ENCODE measurements at places on chromosomes 5 and 9.

DNA sequence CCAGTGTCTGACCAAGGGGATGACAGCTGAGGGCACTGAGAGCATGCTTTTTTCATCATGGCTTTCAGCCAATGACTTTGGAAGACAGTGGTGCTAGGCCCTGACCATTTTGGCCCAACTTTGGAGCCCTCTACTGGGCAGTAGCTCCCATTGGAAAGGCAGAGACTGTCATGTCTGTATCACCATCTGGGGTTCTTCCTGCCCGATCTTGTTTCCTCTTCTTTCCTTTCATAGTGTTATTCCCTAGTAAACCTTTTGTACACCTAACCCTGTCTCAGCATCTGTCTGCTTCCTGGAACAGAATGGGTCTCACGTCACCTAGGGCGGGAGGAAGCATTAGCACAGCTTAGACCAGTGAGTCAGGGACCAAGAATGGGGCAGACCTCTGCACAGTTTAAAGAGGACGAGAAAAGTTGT, 97.4 kb upstream of the MAST4 start:
- DNase-seq = no peak

DNA sequence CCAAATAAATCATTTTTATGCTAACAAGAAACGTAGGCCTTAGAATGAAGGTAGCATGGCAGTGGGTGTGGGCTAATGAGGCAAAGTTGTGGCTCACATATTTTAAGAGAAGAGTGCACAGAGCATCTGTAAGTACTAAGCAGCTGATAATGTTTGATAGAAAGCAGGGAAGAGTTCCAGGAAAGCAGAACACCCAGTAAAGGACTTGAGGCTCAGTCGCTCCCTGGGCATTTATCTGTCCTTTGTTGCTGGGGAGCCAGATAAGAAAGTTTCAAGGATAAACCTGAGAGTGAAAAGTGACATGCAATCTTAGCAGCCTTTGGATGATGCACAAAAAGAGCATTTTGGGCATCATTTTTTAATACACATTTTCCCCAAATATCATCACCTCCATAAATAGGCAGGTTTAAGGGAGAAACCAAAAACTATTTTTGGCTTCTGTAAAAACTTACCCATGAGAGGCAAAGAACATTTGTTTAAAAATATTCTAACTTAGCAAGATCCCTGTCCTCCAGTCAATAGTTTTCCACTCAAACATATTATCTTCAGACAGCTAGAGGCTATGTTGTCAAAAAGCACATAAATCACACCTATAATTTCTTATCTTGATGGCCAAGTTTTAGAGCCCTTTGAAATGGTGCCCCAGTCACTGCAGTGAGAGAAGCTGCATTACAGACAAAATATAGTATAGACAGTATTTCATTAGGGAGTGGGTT, 3.4 kb downstream of the FREM1 start:
- DNase-seq = no peak

DNA sequence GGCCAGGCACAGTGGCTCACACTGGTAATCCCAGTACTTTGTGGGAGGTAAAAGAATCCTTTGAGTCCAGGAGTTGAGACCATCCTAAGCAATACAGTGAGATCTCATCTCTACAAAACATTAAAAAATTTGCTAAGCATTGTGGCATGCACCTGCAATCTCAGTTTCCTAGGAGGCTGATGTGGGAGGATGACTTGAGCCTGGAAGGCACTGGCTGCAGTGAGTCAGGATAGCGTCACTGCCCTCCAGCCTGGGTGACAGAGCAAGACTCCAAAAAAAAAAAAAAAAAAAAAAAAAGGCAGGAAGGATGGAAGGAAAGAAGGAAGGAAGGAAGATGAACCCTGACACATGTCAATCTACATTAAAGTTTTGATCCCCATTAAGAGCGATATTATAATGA, 1452.2 kb upstream of the ACO1 start:
- no peak for DNase-seq

DNA sequence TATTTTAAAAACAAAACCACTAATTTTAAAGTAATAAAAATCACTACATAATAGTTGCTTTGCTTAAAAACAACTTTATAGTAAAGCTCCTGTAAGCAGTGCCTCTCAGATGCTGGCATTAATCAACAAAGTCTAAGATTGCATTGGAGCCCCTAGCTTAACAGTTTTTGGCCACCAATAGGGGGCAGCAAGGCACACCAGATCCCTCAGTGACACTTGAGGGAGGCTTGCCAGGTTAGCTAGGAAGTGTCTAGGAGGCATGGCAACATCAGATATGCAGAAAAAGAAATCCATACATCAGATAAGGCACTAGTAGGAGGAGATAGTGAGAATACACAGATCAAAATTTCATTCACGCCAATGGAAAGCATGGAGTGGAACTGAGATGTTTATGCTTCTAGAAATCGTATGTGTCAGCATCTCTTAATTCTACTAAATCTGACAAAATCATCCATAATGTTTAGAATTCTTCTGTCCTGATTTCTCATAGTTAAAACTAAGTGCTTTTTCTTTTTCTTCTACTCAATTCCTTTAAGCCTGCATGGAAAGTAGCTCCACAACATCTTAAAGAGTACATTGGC, 73.6 kb upstream of the PAM start:
- peak; percentile 26 for DNase-seq

GRCh38 chr9:35736201-35736633, 3.8 kb downstream of the CREB3 start:
- peak; percentile 56 for DNase-seq

DNA sequence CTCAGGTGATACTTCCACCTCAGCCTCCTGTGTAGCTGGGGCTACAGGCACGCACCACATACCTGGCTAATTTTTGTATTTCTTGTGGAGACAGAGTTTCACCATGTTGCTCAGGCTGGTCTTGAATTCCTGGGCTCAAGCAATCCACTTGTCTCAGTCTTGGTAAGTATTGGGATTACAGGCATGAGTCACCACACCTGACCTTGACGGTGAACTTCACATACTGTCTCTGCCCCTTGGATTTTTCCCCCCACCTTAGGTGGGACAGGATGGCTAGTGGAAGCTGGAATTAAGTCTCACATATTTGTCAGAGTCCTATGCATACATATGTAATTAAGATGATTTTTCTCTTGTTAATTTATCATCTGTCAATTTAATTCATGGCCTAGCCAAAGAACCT, 20.9 kb upstream of the RFK start:
- no peak for DNase-seq

GRCh38 chr9:28707616-28708015, 1134.3 kb upstream of the C9orf72 start:
- DNase-seq = no peak

DNA sequence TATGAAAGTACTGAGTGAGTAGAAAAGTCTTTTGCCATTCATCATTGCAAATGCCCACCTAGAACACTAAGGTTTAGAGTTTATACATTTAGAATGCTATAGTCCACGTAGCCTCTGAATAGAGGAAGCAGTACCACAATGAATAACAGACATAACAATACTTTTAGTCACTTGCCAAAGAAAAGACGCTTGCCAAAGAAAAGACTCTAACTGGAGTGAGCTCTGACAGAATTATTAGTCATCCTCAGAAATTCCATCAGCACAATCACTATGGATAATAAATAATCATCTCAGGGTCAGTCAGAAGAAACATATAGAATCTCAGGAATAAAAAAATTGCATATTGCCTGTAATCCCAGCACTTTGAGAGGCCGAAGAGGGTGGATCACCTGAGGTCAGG, 168.5 kb upstream of the TARS1 start:
- DNase-seq = no peak

GRCh38 chr5:174675916-174676315, 48.5 kb upstream of the MSX2 start:
- DNase-seq = no peak

- no peak for DNase-seq
These were observed 459.0 kb downstream of the TLE4 start for GRCh38 chr9:80030801-80031200.

GRCh38 chr9:137705443-137705863, 86.6 kb downstream of the EHMT1 start:
- DNase-seq = peak; percentile 38

DNA sequence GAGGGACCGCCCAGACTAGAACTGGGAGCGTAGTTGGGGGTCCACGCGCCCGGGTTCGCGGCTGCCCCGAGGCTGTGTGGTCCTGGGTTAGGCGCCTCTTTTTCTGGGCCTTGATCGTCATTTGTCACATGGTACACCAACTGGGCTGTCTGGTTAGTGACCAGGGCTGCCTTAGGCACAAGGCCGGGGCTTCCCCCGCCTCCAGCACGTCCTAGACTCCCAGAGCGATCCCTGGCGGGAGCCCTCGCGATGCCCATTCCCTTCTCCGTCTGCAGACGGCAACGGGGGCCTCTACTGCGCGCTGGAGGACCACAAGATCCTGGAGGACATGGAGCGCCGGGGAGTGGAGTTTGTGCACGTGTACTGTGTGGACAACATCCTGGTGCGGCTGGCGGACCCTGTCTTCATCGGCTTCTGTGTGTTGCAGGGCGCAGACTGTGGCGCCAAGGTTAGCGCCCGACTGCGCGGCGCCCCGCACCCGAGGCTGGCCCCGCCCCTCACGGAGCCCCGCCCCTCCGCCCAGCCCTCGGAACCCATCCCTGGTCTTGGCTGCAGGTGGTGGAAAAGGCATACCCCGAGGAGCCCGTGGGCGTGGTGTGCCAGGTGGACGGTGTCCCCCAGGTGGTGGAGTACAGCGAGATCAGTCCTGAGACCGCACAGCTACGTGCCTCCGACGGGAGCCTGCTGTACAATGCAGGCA, 1.5 kb downstream of the UAP1L1 start:
- no peak for DNase-seq

DNA sequence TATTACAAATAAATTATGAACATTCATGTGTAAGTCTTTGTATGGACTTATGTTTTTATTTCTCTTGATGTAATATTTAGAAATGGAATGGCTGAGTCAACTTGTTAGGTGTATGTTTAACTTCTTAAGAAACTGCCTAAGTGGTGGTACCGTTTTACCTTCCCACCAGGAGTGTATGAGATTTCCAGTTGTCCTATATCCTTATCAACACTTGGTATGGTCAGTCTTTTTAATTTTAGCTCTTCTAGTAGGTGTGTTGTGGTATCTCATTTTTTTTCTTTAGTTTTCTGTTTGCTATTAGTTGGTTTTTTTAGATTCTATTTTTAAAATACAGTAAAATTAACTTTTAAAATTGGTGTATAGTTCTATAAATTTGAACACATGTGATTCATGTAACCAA, 3.7 kb downstream of the NDUFAF2 start:
- DNase-seq = no peak

- DNase-seq = no peak
These were observed 8.8 kb upstream of the LCP2 start for GRCh38 chr5:170306381-170306831.

DNA sequence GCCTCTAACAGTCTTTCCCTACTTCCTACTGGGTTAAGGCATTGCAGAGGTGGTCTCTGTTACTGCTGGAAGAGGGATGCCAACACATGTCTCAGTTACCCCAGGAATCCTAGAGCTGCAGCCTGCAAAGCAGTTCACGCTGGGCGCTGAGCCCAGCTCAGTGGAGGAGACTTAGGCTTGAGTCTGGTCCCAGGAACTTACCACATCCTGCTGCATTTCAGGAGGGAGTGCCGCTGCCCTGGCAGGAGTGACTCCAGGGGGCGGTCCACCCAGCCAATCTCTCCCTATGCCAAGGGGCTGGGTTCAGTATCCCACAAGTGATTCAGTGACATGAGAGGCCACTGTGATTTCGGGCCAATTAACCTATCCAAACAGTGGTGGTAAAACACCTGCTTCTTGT, 7.6 kb downstream of the TTC16 start:
- DNase-seq = no peak

GRCh38 chr5:150374651-150375050, 17.2 kb downstream of the TCOF1 start:
- DNase-seq = no peak

DNA sequence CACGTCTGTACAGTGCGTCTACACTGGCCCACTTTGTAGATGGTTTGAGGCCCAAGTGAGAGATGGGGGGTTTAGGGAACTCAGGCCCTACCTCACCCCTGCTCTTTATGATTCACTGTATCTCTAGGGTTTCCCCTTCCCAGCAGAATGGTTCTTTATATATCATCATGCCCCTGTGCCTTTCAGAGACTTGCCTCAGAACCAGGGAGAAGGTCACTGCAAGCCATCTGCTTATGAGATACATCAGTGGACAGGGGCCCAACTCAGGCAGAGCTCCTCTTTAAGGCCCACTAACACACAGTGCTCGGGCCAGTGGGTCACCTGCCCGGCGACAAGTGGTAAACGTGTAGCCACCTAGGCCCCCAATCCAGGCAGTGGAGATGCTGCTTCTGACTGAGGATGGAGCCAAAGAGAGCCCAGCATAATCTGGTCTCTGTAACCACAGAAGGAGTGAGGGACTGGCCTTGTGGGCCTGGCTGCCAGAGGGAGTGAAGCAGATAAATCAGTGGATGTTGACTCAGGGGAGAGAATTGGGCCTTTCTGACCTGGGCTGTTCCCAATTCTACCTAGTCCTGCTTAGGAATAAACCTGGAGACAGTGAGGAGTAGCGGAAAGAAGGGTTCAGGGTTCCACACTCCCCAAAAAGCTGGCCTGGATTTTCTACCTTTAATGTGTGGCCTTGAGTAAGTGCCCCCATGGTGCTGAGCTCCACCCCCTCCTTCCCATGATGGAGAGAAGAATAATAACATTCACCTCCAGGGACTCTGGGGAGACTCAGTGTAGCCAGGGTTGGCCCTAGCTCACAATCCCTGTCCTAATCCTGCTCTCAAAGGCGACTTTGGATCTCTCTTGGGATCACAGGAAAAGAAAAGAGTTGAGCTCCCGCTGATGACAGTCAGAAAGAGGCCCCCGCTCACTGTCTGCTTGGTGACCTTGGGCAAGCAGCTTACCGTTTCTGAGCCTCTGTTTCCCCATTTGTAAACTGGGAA, 2.8 kb upstream of the DUSP1 start:
- DNase-seq = no peak

DNA sequence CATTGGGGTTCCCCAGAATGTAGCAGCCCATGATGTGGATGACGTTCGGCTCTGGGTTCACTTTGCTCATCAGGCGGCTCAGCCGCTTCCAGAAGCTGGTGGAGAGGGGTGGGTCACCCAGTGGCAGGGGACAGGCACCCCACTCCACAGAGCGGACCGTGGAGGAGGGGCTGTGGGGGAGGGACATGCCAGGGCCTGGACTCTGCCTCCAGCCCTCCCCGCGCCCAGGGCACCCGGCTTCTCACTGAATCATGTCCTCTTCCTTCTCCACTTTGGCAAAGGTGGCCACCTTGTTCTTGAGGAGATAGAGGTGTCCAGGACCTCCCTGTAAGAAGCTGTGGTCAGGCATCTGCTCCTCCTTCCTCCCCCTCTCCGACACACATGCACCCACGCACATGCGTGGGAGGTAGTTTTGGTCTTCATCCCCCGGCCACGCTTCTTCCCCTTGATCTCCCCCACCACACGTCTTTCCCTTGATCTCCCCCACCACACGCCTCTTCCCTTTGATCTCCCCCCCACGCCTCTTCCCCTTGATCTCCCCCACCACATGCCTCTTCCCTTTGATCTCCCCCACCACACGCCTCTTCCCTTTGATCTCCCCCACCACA, 8.9 kb upstream of the ENTPD8 start:
- peak; percentile 49 for DNase-seq

DNA sequence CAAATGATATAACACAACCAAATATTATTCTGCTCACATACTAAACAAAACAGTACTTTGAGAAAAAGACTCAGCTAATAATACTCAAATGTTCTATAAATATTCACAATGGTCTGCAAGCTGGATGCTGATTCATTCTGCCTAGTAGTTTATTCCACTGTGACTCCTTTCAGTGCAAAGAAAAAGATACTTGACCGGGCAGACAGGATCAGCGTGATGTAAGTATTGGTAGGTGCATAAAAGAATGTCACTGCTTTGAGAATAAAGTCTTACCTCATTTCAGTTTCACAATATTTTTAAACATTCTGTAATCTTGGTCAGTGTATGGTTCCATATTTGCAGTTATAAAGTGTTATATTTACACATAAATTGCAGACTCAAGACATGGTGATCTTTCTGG, 223.0 kb upstream of the NUDT12 start:
- no peak for DNase-seq
